ENCODE measurements at places on chromosomes 12 and 14.

DNA sequence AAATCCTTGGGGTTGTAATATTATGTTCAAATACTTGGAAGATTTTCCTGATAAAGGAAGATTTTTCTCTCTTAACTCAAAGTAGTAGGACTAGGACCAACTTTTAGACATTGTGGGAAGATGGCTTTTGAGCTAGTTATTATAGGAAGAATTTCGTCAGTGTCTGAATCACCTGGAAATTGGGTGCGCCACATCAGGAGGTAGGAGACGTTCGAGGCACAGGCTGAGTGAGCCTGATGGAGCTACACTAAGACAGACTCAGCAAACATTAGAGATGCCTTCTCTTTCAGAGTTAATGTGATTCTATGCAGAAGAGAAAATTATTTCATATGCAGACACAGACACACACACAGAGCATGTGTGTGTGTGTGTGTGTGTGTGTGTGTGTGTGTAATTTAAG lies 84.7 kb downstream of the DERA start:
- no peak for DNase-seq

DNA sequence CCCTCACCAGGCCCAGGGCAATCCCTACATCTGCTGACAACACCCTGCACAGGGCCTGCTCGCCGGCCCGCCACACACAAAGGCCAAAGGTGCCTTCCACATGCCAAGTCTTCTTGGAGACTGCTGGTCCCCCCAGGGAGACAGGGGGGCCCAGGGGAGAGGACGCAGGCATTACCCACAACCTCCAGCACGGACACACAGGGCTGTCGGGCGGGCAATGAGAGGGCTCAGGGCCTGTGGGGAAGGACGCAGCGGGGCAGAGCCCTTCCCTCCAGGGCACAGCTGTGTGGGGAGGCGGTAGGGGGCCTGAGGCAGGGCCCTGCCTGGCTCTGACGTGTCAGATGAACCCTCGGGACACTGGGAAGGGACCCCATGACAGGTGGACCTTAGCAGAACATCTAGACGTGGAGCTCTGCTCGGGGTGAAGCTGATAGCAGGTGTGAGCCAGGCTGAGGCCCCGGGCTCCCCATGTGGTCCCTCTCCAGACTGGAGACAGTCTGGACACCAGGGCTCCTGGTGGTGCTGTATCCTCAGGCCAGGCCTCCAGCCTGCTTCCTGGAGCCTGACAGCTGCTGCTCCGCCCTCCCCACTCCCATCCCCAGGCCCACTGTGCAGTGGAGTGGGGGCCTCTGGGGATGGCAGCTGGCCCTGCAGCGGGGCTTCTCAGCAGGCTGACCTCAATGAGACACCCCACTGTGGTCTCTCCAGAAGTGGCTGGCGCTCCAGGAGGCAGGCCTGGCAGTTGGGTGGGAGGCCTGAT lies 31.6 kb upstream of the NUDT14 start:
- no peak for DNase-seq

- no peak for DNase-seq
These were observed 25.9 kb downstream of the MBIP start for GRCh38 chr14:36294543-36294942.

GRCh38 chr12:5203720-5204119 lies 160.0 kb downstream of the KCNA5 start:
- no peak for DNase-seq

DNA sequence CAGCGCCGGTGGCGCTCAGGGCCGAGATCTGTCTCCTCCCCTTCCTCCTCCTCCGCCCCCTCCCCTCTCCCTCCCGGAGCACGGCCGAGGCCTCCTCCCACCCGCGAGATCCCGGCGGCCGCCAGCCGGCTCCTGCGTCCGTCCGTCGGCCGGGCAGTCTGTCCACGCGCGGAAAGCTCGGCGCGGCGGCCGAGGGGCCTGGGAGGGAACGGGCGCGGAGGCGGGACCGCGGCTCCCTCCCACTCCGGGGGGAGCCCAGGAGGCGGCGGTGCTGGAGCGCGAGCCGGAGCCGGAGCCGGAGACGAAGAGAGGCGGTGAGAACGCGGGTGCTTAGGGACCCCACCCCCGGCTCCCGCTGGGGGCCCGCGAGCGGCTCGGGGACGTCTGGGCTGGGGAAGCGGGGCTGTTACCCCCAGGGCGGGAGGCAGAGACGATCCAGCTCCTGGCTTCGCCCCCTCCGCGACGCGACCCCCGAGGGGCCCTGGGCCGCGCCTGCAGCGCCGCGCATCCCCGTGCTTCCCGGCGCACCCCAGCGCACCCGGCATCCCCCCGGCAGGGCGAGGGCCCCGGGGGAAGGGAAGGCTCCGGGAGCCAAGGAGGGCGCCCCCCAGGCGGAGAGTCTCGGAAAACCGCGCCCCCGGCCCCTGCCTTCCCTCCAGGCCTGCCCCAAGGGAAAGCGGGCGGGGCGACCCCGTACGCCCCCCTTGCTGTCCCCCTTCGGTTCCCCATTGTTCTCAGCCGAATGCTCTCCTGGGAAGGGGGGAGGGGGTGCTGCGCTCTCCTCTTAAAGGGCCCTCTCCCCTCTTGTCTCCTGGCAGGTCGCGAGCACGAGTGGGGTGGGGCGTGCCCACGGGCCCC lies at the start of gene DTX1:
Gene DTX1, plus strand, starts transcription at position 100 of the 858 bp plus-strand sequence. CDS start 1,463 bp downstream, outside the sequence.
- no peak for DNase-seq

- no peak for DNase-seq
These were observed 64.8 kb upstream of the CMKLR1 start for GRCh38 chr12:108403952-108404351.

DNA sequence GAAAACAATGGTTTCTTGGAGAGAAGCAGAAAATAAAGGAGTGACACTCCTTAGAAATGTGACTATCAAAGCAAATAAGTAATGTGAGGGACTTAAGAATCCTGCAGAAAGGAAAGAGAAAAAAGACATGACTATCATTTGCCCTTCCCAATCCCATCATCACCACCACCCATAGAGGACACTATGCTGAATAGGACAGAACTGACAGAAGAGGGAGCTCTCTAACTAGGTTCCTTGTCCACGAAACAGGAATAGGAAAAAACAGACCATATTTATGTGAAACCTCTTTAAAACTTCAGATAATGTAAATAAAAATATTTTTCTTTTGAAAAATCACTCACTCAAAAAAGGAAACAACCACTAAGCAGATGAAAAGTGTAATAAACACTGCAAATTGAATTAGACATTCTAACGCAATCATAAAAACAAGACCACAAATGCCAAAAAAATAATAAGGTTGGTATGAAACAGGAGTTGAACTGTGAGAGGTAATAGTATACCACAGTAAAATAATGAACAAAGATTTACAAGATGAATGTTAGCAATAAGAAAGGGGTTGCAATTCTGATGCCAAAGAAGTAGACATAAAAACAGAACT lies 24.1 kb downstream of the KLRD1 start:
- DNase-seq, result peak; percentile 57

GRCh38 chr12:28036940-28037339 lies 64.4 kb upstream of the PTHLH start:
- DNase-seq, result no peak

GRCh38 chr14:104460791-104461651 lies 118.5 kb upstream of the C14orf180 start:
- peak; percentile 75 for DNase-seq

- no peak for DNase-seq
These were observed 10.6 kb downstream of the HHIPL1 start for GRCh38 chr14:99655521-99655920.

DNA sequence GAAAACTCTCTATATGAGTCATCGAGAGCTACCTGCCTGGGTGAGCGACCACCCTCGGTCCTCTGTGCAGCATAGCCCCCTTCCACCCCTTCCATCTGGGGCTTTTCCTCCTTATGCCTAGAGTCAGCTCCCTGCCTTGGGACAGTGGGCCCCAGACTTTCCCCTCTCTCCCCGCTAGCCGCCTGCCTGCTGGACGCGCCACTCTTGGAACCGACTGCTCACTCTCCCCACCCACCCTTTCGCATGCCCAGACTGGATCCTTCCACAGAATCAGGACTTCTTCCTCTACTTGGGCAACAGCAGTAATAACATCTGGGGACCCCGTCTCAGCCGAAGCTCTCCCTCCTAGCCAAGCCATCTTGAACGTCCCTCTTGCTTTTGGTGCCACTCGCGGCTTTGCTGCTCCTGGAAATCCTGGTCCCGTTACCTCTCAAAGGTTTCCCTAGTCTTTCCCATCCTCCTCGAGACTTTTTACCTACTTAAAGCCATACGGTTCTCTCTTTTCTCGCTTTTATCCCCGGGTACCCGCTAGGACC lies 671 bp downstream of the ESYT1 start:
- DNase-seq, result peak; percentile 31

DNA sequence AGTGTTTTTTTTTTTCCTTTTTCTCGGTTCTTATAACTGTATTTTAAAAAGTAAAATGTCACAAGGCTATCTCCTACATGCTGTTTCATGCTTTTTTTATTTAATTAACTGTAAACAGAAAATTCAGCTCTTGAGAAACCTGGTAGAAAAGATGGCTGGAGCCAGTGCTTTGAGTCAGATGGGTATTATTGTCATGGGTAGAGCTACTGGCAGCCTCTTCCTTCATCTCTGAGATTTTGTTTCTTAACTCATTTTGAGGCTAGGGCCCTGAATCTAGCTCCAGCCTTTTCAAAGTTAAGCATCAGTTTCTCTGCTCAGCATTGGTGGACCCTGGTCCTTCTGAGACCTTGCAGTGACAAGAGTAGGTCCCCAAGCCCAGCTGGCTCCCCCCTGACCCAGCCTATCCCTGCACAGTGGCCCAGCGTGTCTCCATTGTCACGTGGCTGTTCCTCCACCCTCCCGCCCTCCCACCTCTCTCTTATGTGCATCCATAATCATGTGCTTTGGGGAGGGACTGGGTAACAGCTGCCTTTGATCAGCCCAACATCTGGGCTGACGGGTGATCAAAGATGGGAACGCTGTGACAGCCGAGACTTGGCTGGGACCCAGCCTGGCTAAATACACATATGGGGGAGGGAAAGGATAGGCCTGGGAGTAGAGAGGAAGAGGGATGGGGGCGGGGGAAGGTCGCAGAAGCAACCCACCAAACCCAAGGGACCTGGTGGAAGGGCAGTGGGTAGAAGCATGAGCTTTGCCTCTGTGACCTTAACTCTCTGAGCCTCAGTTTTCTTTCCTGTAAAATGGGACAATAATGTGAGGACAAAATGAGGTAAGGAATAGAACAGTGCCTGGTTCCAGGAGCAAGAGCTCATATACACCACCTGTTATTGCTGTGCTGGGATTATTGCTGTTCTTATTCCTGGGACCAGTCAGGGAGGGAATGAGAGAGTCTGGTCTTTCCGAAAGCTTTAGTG lies 24.4 kb upstream of the RBM19 start:
- no peak for DNase-seq

DNA sequence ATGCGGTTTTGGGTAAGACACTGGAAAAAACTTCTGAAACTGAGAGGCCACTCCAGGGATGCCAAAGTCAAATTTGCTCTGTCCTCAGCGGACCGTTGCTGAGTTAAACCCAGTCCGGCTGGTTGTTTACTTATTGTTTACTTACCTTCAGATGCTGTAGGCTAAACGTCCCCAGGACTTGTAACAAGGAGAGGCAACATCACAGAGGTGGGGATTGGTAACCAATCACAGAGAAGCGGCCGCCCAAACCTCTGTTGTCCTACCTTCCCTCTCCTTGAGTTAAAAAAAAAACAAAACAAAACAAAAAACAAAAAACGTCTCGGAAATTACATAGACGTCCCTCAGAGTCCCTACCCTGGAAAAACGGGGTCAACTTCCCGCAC lies 380 bp downstream of the ANO2 start:
- peak; percentile 8 for DNase-seq

GRCh38 chr12:40117818-40118217 lies 11.9 kb upstream of the SLC2A13 start:
- no peak for DNase-seq

DNA sequence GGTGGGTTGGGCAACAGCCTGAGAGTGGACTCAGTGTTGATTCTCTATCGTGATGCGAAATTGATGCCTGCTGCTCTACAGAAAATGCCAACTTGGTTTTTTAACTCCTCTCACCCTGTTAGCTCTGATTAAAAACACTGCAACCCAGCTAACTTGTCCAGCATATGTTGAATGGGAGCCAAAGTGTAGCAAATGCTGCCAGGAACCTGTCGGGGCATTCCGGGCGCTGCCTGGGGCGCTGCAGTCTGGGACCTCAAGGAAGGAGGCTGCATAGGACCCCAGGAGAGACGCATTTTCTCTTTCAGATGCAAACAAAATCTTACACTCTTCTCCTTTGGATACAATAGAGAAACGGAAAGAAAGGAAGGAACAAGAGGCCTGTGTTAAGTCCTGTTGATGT lies 3.9 kb downstream of the B3GNT4 start:
- no peak for DNase-seq

DNA sequence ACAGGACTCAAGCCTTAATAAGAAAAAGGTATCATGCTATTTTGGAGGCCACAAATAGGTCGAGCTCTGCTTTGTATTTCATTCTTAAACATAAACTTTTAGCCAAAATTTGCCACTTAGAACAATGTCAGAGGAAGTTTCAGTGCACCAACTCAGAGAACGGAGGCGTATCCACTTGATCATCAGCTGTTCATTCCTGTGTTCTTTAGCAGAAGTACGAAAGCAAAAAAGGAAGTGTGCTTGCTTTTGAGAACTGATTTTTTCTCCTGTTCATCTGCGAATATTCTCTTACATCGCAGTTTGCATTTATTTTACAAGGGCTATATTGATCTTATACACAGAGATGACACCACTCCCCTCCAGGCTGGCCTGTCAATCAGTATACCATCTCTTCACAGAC lies 188.6 kb upstream of the SOX5 start:
- DNase-seq, result no peak

- no peak for DNase-seq
These were observed 85.0 kb upstream of the GTF2A1 start for GRCh38 chr14:81305743-81306142.

GRCh38 chr12:107525063-107525718 lies 160.4 kb upstream of the PWP1 start:
- no peak for DNase-seq

- DNase-seq, result peak; percentile 67
These were observed 29.6 kb downstream of the SMUG1 start for GRCh38 chr12:54159140-54159539.

DNA sequence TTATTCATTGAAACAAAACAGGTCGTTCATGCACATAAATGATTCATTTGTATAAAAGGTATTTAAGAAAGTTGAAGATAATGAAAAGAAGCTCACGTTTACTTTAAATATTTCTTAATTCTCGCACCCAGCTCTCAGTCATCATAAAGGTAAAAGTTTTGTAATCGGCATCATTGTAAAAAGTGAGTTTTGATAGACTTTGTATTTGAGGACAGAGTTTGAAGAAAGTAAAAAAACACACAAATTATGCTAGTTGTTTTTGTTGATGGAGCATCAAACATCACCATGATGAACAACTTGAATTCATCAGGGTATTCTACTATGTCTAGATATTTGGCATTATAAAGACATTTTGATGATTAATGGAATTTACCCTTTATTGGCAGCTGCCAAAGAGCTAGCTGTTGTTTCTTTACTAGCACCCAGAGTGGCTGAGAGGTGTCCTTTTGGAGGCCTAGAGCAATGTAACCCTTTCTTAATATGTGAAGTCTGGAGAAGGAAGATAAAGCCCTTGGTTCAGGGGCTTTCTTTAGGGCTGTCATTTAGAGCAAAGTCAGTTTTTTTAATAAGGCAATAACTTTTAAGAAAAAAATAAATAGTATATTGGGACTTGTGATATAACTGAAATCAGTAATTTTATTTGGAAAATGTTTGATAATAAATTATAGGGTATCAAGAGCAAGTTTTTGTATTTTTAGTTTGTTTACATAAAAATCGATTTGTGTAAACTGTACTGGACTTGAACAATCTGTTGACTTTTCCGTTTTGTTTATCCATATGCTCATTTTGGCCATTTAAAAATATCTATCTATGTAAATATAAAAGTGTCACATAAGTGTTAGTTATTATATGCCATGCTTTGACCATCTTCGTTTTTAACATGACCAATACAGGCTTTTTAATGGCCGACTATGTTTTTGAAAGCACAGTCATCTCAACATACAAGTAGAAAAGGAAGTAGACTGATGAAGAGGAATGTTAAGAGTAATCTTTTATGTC lies 7.4 kb downstream of the GLRX5 start:
- DNase-seq, result no peak
